ENCODE measurements at places on chromosomes 1 and 21. TPM values are rescaled to one million over a fixed set of nuclear protein-coding genes. Genes with fewer than 3 reads are reported as not detected.

DNA sequence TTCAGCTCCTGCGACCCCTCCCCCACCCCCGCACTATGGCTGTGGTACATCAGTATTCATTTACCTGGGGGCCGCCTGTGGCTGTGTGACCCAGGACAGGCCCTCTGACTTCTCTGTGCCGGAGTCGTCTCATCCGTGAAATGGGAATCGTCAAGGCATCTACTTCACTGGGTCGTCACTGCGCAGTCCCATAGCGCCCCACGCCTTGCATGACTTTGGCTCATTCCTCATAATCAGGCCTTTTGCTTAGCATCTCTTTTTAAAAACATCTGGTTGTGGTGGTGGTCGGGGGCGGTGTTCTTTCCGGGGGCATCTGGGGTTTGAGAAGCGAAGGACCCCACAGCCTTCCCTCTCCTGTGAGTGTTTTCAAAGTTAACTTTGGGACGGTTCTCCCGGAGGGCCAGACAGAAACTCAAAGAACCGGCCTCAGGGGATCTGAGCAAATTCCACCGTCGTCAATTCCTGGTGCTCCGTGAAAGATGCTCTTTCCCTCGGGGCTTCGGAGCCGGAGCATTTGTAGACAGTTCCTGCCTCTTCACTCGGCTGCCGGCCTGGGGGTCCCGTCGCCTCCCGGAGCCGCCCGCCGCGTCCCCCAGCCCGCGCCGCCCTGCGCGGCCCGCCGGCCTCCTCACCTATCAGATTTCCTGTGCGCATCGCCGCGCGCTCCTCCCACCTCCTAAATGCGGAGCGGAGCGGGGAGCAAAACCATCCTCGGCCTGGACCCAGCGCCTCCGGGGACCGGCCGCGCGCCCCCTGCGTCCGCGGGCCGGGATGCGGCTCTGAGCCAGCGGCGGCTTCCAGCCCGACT lies at the start of gene B3GALT5:
B3GALT5 (plus strand) TSS at position 708 of the 808 bp plus-strand sequence. CDS start 47,620 bp downstream, outside the sequence.
- no peak for DNase-seq

AADACL3 gene
- not detected for total RNA-seq

- no peak for DNase-seq
Observed at GRCh38 chr1:70840260-70840953, 207.2 kb downstream of the PTGER3 start.

DNA sequence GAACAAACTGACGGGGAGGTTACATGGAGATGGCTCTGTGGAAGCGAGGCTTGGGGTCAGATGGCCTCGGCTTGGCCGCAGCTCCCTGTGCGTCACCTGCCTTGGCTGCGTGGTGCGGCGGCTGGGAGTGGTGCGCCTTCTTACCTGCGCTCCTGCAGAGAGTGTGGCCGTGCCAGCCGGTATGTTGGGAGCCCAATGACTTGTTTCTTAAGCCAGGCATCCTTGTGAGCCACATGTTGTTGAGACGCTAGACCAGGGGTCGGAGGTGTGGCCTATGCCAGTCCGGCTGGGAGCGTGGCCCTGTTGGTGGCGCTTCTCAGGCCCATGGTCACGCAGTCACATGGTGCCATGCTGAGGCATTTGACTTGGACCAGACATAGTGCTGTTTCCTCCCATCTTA lies 10.5 kb downstream of the SLX9 start:
- DNase-seq: no peak

GRCh38 chr21:41815652-41816582 lies 49.1 kb upstream of the RIPK4 start:
- DNase-seq: no peak

CD34 gene
- 0.96 TPM for total RNA-seq

FMO2 gene
- under 0.01 TPM for total RNA-seq

DNA sequence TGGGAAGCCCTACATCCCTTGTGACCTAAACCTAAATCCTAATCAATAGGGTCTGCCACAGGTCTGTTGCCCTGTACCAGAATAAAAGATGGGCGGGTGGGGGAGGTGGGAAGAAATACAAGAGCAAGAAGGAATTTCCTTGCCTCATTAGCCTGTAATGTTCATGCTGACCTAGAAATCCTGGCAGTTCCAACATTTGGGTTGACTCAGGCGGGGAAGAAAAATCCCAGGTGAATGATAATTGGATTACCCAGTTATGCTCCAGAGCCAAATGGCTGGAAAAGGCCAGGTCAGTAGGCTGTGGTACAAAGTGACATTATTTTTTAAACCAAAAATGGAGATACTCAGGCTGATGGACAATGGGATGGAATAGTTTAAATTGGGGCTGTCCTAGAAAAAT lies 27.3 kb upstream of the A3GALT2 start:
- no peak for DNase-seq

SPRR2F gene
- total RNA-seq: not detected

GRCh38 chr1:47765742-47766485 lies 231.3 kb downstream of the TRABD2B start:
- DNase-seq: no peak

- DNase-seq: no peak
Observed at GRCh38 chr1:53517109-53517508, 57.9 kb downstream of the DMRTB1 start.

DNA sequence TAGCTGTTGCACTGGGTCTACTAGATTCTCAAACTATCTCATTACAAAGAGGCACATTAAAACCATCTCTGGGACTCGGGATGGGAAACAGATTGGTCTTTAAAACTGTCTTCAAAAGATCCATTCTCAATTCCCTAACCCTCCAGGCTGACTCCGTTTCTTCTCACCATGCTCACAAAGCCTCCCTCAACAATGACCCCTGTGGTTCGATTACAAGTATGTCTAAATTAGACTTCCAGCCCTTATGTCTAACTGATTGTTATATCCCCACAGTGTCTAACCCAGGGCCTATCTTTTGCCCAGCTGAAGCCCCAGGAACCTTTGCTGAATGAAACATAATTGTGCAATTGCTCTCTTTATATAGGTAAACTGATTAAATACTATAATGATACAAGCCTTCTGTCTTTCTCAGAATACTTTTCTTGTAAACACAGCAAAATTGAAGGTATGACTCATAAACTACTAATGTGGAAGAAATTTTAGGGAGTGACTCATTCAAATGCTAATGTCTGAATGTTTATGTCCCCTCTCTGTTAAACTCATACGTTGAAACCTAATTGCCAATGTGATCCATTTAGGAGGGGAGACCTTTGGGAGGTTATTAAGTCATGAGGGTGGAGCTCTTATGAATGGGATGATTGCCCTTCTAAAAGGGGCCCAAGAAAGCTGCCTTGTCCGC lies 65.6 kb upstream of the DAB1 start:
- peak; percentile 73 for DNase-seq

- no peak for DNase-seq
Observed at GRCh38 chr21:34935452-34935851, 113.7 kb downstream of the RUNX1 start.

PINK1 gene
- 52.0 TPM for total RNA-seq

IL19 gene
- total RNA-seq: not detected

FMO4 gene
- total RNA-seq: 3.1 TPM

GRCh38 chr1:200464784-200465400 lies 55.1 kb upstream of the ZNF281 start:
- DNase-seq: no peak

DNA sequence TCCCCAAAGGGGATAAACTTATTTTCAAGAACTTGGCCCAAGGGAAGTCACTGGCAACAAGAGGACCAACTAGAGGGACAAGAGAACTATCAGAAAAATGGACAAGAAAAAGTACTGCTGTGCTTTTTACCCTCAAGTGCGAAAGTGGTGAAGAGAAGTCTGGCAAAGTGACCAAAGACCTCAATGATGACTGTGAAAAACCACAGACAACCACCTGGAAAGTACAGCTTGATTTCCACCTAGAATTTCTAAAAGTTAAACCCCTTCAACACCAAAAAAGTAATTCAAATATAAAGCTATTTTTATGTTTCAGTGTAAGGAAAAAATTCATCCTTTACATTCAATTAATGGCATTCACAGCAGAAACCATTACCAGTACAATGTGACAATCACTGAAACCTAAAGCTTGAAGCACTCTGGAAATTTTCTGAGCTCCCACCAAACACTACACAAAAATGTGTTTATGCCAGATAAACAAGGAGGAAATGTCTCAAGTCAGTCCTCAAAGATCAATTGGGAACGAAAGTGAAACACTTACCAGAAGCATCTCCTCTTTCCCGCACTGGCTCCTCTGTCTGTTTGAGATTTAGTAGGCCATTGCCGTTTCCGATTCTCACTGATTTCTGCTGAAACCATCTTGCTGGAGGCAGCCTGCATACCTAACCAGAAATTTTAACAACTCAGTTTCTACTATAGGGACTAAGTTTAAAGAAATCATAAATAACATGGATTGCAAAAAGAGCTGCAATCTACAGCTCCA lies 8.3 kb downstream of the SDE2 start:
- DNase-seq: no peak

GRCh38 chr21:33151941-33152731 lies 77.6 kb upstream of the IFNAR2 start:
- DNase-seq: no peak

ERICH3 gene
- total RNA-seq: 0.72 TPM

DNA sequence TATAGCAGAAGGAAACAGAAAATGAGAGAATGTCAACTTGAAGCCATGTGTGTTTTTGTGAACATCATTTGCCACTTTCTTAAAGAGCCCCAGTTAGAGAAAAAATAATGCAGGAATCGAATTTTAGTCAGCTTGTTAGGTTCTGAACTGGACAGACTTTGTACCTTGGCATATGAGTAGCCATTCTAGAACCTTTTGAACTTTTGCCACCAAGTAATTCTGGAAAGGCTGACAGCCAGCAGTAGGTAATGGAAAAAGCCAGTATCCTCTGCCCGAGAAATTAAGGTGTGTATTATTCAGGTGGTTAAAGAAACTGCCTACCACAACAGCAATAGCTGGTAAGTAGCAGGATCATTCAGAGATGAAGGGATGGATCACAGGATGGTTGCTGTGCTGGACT lies 20.7 kb downstream of the LRRC8D start:
- no peak for DNase-seq

FAM177B gene
- total RNA-seq: not detected

OPTC gene
- total RNA-seq: not detected

GRCh38 chr1:21821385-21822019 lies 9.4 kb downstream of the LDLRAD2 start:
- DNase-seq: no peak

ADAMTS4 gene
- total RNA-seq: 5.2 TPM

GRCh38 chr1:52727114-52727586 lies 897 bp downstream of the ZYG11B start:
- peak; percentile 29 for DNase-seq

- DNase-seq: no peak
Observed at GRCh38 chr1:64466033-64466432, 3.9 kb upstream of the CACHD1 start.

GALE gene
- total RNA-seq: 67.8 TPM

DNA sequence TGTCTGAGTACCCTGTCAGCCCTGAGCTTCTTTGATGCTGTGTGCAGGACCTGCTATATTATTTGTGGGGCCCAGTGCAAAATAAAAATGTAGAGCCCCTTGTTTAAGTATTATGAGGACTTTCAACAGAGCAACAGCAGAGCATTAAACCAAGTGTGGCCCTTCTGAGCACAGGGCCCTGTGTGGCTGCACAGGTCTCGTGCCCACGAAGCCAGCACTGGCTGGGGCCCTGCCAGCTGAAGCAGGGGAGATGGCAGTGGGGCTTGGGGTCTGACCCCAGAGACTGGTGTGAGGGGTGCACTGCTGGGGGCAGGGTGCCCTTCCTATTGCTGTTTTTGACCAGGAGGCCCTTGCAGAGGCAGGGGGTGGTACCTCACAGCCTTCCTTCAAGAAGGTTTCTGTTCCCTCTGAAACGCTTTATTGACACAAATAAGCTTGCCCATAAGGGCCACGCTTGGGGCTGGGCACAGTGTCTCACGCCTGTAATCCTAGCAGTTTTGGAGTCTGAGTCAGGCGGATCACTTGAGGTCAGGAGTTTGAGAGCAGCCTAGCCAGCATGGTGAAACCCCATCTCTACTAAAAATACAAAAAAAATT lies 2.2 kb upstream of the SEMA4A start:
- DNase-seq: peak; percentile 51

DNA sequence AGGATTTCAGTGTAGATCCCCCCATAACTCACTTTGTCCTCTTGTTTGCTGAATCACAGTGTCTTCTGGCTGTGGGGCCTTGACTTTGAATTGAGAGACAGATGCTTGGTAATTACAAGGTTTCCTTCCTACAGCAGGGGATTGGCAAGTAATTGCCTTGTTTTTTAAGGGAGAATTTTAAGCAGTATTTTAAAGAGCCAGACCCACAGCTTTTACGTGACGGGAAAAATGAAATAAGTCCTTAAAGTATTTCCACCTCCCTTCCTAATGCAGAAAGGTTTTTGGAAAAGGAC lies 41.0 kb downstream of the PGBD5 start:
- DNase-seq: no peak

DNA sequence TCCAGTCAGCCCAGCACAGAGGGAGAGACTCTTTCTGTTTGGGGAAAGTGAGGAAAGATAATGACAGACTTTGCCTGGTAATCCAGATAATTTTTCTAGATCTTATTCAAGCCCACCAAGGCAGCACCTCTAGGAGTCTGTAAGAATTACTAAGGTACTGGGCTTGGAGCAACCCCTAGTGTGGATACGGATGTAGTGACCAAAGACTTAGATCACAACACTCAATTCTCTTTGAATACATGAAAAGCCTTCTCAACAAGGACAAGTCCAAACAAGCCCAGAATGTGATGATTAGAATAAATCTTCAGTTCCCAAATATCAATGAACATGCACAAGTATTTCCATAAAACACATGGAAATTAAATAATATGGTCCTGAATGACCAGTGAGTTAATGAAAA lies 206.9 kb downstream of the MRPL39 start:
- no peak for DNase-seq

DNA sequence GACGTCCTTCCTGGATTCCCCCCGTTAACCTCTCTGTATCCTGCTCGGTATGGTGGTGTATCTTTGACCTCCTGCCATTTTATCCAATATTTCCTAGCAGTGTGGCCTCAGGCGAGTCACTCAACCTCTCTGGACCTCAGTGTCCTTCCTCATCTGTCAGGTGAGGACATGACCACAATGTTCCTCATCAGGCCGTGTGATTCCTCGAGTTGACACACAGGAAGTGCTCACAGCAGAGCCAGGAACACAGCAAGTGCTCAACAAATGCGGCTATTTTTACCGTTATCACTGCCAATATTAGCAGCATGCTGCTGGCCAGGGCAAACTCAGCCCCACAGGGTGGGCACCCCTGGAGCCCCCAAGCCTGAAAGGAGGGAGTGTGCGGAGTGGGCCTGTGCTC lies 450.2 kb downstream of the KIF26B start:
- DNase-seq: peak; percentile 29

DNA sequence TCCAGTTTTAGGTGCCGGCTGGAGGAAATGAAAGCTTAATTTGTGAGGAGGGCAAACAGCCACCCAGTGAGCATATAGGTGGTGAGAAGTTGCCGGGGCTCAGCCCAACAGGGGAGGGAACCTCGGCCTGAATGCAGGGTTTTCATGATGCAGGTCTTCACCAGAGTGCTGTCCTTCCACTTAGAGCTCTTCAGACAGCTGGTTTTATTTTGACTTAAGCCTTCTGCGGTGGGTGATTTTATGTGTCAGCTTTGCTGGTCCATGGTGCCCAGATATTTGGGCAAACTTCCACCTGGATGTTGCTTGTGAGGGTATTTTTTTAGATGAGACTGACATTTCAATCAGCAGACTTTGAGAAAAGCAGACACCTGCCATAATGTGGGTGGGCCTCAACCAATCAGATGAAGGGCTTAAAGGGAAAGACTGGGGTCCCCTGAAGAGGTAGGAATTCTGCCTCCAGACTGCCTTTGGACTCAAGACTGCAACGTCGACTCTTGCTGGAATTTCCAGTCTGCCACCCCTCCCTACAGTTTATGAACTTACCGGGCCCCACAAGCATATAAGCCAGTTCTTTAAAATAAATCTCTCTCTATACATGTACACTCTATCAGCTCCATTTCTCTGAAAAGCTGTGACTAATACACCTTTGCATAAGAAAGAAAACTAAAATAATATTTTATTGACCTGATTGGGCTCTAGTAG lies 72.8 kb downstream of the RHOU start:
- DNase-seq: no peak

All from RPMI7951 (cell line).